CD4-positive, alpha-beta T cell treated with Interleukin-6 at 100 ng/mL for 8 hours (primary cell): ENCODE measurements at places on chromosomes 12 and 14.

DNA sequence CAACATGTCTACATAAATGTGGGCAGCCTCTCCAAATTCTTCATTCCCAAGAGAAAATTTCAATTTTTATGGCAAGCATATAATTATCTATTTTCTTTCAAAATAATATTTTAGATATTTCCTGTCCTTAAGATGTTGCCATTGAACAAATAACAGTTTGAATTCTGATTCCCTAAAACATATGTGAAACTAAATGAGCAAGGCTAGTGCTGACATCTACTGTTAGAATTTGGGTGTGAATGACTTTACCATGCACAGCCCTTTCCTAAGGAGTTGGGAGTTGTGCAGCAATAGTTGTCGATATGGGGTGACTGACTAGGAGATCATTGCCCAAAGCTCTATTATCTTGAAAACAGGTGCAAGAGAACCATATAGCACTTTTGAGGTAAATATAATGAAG lies 108.2 kb upstream of the SLC38A4 start:
- DNase-seq, result no peak

- DNase-seq, result no peak
Measured at GRCh38 chr12:44779766-44780165, 96.3 kb downstream of the NELL2 start.

GRCh38 chr12:116179384-116179783 lies 98.1 kb downstream of the MED13L start:
- DNase-seq, result no peak

DNA sequence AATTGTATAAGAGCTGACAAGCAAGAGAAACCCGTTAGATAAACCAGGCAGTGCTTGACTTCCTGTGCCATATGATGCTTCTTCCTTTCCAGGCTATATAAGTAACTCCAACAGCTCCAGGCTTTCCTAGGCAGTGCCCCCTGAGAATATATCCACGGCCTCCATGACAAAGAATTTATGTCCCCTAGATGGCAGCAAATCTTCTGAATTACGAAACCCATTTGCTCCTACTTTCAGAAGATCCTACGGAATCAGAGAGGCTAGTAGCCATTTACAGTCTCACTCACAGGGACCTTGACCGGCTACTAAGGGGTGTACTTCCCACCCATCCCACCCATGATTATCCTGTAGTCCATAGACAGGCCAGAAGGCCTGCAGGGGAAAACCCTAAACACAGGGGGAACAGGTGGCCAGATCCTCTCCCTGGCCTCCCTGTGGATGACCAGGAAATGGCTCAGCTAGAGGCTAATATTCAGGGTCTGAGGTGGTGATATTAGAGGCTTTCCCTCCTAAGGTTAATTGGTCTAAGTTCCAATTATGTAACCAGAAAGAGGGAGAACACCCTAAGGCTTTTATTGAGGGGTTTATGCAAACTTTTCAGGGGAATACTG lies 77.2 kb upstream of the DCD start:
- no peak for DNase-seq

- DNase-seq, result peak; percentile 11
Measured at GRCh38 chr12:54304187-54304810, 3.5 kb upstream of the NFE2 start.

- no peak for DNase-seq
Measured at GRCh38 chr14:56487090-56487667, 92.4 kb upstream of the TMEM260 start.

DNA sequence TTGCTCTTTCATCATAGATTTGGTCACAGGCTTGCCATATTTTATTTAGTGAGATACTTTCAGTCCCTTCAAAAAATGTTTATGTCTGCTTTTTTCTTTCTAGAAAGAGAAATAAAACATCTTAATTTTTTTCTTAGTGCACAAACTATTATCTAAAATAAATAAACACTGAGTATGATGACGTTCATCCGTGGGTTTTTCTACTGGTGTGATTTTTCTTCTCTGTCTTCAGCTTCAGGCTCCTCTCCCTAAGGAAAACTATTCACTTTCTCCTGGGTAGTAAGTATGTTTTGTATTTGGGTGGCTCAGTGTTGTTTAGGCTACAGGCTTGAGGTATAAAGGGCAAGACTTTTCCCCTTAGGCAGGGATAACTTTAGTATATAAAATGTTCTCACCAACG lies 154.7 kb downstream of the DACT1 start:
- no peak for DNase-seq

- DNase-seq, result no peak
Measured at GRCh38 chr12:110353211-110353965, 50.1 kb downstream of the ANAPC7 start.

DNA sequence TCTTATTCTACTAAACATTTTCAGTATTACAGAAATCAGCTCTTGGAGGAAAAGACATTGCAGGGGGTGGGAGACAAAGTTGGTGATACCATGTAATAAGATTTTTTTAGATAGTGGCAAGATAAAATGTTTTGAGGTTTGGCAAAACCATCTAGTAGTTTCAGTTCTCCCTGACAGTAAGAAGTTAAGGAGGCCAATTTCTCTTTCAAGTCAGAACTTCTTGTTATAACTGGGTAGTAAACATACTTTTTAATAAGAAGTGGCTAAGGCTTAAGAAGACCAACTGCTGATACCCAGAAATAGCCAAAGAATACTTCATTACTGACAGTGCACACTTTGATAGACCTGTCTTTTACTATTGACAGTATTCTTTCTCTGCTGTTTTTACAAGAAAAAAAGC lies 452.3 kb downstream of the DIO2 start:
- no peak for DNase-seq

DNA sequence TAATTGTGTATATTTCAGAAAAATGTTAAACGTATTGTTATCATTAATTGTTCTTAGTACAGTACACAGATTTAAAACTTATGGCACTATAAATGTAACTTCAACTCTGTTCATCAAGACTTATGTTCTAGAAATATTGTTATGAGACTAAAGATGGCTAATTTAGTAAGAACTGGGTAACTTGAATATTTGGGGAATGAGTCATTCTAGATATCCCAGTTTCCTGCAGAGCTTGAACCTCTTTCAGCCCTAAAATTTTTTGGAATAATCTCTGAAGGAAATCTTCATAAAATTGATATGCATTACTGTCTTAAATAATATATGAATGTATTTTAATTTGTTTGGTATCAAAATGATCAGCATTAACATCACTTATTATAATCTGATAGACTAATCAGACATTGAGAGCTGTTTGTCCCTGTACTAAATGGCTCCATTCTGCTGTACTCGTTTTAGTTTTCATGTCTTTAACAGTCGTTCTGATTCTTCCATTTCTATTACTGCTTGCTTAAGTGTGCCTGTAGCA lies 87.1 kb downstream of the VEZT start:
- DNase-seq, result no peak

DNA sequence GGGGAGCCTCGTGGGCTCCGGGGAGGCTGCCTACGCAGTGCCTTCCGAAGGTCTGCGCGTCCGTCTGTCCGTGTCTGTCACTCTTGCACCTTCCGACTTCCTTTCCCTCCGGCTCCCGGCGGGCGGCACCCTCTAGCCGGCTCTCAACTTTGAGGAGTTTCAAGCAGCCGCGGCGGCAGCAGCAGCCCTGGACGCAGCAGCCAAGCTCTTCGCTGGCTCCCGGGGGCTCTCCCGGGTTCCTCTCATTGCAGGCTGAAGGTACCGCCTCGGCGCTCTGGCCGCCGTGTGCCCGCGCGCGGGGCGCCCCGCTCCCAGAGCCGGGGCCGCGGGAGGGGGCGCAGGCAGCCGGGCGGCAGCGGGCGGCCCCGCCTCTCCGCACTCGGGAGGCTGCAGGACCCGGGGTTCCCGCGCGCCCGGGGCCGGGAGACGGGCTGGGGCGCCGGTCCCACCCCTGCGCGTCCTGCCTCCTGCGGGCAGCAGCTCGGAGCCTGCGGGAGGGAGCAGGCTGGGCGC lies at the start of the genes AMIGO2 and PCED1B:
TSS of gene AMIGO2 (minus strand) at position 492 of the 513 bp plus-strand sequence. CDS start 957 bp downstream, outside the sequence.
TSS of gene PCED1B (plus strand) at position 154 of the 513 bp plus-strand sequence. CDS start 155,443 bp downstream, outside the sequence.
- peak; percentile 72 for DNase-seq

DNA sequence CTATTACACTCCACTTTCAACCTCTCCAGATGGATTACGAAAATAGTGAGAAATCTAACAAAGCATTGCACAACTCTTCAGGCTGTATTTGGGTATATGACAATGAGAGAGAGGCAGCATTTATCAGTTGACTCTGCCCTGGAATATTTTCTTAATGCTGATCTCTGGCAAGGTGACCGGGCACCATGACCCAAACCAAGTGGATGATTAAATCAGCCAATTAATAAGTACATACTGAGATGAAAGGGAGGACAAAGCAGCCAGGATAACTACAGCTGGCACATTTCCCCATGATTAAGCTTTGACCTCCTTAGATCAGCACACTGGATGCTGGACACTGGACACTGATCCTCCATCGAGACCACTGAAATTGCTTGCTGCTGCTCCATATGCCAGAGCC lies 218.2 kb downstream of the ASCL1 start:
- DNase-seq, result no peak

DNA sequence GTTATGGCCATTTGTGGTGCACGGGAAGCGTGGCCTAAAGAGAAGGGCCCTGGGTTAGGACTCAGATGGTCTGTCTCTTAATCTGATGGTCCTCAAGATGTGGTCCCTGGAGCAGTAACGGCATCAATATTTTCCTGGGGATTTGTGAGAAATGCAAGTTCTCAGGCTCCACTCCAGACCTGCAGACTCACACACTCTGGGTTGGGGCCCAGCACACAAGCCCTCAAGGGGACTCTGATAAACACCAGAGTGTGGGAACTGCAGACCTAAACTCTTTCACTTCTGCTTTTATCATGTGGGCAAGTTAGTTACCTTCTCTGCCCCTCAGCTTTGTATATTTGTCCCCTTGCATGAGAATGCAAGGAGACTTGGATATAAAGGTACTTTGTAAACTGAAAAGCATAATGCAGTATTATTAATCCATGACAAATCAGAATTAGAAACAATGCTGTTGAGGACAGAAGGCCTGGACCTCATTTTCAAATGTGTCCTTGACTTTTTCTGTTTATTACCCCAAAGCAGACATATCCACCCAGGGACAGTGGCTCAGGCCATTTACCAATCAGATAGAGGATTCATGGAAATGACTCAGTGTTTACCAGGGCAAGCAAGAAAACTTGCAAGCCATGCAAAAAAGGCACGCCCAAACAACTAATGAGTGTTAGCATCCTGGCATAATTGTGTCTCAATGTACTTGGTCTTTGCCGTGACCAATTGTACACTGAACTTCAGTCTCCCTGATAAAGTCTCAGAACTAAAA lies 157.0 kb downstream of the ASCL1 start:
- DNase-seq, result no peak

DNA sequence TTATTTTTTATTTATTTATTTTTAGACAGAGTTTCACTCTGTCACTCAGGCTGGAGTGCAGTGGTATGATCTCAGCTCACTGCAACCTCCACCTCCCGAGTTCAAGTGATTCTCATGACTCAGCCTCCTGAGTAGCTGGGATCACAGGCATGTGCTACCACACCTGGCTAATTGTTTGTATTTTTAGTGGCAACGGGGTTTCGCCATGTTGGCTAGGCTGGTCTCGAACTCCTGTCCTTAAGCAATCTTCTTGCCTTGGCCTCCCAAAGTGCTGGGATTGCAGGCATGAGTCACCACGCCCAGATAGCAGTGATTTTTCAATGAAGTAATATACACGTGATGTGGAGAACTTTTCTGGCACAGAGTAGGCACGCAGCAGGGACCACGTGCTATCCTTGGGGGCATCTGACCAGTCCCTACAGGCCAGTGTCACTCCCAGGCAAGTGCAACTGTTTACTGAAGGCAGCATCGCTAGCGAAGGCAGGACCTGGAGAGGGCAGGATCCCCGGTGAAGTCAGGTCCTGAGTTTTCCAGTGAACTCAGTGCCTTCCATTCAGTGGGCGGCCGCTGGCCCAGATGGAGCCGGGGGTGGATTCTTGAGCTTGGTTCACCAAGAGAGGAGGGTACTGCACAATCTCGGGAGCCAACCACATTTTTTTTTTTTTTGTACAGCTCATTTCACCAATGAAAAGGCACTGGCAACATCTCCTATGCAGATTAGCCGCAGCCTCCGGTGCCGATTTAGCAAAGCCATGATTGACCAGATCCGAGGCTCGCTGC lies 11.1 kb upstream of the CLMN start:
- no peak for DNase-seq

- DNase-seq, result no peak
Measured at GRCh38 chr12:127293507-127294310, 973.3 kb upstream of the TMEM132C start.

GRCh38 chr12:131829791-131830334 lies 1.7 kb downstream of the MMP17 start:
- DNase-seq, result no peak

- DNase-seq, result no peak
Measured at GRCh38 chr14:24632761-24633160, 1.2 kb downstream of the GZMB start.

- DNase-seq, result no peak
Measured at GRCh38 chr12:27987331-27987730, 14.8 kb upstream of the PTHLH start.

GRCh38 chr12:53736592-53736991 lies 9.3 kb upstream of the CALCOCO1 start:
- DNase-seq, result no peak

DNA sequence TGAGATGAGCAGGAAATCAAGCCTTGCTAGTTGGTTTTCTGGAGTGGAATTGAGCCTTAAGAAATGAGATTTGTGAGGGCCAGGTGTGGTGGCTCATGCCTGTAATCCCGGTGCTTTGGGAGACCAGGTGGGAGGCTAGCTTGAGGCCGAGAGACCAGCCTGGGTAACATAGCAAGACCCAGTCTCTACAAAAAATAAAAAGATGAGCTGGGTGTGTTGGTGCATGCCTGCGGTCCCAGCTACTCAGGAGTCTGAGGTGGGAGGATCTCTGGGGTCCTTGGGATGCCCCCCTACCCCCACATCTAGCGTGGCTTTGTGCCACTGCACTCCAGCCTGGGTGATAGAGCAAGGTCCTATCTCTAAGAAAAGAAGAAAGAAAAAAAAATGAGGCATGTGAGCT lies 104.2 kb upstream of the RTL1 start:
- DNase-seq, result no peak
